ENCODE measurements at places on chromosomes 16 and 17.
A peak's percentile ranks its signal among the peaks of the same experiment; 100 is the strongest.

GRCh38 chr17:58382108-58382871, 30.3 kb upstream of the SUPT4H1 start:
- no peak for DNase-seq

GRCh38 chr16:47881574-47881973, 274.2 kb downstream of the ABCC12 start:
- no peak for DNase-seq

GRCh38 chr16:78333808-78334207, 234.4 kb downstream of the WWOX start:
- DNase-seq, result no peak

- no peak for DNase-seq
Observed at GRCh38 chr16:58158725-58159124, 29.5 kb upstream of the CFAP20 start.

- DNase-seq, result no peak
Observed at GRCh38 chr16:78252757-78253156, 153.3 kb downstream of the WWOX start.

DNA sequence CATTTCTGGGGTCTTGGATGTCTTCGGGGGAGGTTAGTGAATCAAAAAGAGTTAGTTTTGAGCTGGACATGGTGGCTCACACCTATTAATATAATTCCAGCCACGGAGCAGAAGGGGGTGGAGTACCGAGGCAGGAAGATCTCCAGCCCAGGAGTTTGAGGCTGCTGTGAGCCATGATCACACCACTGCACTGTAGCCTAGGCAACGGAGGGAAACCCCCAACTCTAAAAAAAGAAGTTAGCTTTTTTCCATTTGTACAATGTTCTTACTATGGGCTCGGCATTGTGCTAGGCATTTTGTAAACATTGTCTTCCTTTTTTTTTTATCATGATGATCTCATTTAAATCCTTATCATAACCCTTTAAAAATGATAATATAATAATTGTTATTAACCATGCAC, 8.3 kb upstream of the SNF8 start:
- no peak for DNase-seq

GRCh38 chr17:62134397-62134796, 69.3 kb upstream of the MED13 start:
- peak; percentile 87 for DNase-seq

- no peak for DNase-seq
Observed at GRCh38 chr16:4051591-4051990, 64.7 kb downstream of the ADCY9 start.

GRCh38 chr17:32516450-32516849, 29.7 kb downstream of the CDK5R1 start:
- no peak for DNase-seq

DNA sequence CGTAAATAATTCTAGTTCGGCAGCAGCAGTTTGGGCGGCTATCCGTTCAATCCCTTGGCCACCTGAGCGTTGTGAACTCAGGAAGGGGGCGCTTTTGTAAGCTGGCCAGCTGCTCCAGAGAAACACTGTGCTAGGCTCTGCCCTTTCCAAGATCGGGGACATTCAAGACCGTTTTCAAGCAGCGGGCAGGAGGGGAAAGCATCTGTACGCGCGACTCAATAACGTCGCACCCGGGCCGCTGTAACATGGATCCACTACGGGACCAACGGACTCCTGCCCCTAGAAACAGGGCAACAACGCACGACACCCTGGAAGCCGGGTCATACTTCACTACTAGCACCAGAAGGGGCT, 463 bp downstream of the TOP2A start:
- no peak for DNase-seq

DNA sequence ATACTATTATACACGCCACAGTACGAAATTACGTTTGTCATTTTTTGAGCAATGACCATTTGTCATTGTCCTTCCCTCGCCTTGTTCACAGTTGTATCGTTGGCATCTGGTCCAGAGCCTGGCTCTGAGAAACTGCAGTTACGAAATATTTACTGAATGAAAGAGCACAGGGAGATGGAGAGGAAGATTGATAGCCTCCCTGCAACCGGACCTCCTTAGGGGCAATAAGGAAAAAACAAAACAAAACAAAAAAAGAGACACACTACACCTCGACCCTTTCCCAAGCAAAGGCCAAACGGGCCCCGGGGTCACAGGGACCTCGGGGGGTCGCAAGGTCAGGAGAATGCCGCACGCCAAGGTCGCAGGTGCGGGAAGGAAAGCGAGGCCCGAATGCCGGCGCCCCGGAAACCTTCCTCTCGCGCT, 857 bp downstream of the GOT2 start:
- no peak for DNase-seq

- no peak for DNase-seq
Observed at GRCh38 chr16:9436175-9436574, 344.7 kb downstream of the HAPSTR1 start.

- no peak for DNase-seq
Observed at GRCh38 chr16:57527610-57528360, 8.6 kb downstream of the CCDC102A start.

GRCh38 chr17:42849451-42850181, 1.4 kb upstream of the AOC3 start:
- DNase-seq, result no peak

GRCh38 chr17:66654106-66654740, 180.7 kb upstream of the CACNG5 start:
- no peak for DNase-seq

GRCh38 chr17:63140255-63140654, 174.2 kb downstream of the TANC2 start:
- no peak for DNase-seq

DNA sequence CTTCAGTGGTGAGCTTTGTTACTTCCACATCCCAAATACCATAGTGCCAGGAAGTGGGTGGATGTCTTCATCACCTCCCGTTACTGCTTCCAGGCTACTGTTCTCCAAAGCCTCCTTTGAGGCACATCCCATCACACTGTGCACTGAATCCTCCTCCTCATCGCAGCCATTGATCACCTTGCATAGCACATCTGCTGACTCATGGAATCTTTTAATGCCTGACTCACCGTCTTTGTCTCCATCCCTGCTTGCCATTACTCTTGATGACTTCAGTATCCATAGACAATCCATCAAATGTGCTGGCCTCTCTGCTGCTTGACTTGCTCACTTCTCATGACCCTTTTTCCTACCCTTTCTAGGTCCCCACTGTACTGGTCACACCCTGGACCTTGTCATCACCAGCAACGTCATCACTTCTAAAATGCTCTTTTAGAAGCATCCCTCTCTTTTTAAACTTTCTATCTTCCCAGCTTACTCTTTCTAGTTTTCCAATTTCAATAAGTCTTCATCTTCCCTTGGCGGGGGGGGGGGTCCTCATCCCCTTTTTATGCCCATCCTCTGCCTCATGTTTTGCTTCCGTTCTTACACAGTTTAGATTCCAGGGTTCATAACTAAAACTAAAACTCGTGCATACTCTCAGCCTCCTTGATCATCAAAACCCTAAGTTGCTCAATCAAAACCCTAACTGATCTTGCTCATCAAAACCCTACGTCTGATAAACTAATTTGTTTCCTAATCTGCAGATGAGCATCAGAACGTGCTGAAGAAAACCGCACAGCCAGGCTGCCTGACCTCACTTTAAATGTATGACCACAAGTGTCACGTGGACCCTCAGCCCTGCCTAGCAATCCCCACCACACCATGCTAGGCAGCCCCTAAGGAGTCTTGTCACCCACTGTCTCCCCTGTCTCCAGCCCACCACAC, 289.7 kb upstream of the ZFHX3 start:
- DNase-seq, result no peak

- DNase-seq, result no peak
Observed at GRCh38 chr17:51180486-51180885, 14.3 kb downstream of the NME2 start.

GRCh38 chr16:23594186-23594585, 1.9 kb downstream of the NDUFAB1 start:
- DNase-seq, result no peak

- DNase-seq, result no peak
Observed at GRCh38 chr16:71807905-71808592, 585 bp downstream of the AP1G1 start.

- DNase-seq, result no peak
Observed at GRCh38 chr17:11363565-11364117, 122.6 kb downstream of the SHISA6 start.

- DNase-seq, result no peak
Observed at GRCh38 chr16:66960270-66960669, 796 bp upstream of the CES3 start.

DNA sequence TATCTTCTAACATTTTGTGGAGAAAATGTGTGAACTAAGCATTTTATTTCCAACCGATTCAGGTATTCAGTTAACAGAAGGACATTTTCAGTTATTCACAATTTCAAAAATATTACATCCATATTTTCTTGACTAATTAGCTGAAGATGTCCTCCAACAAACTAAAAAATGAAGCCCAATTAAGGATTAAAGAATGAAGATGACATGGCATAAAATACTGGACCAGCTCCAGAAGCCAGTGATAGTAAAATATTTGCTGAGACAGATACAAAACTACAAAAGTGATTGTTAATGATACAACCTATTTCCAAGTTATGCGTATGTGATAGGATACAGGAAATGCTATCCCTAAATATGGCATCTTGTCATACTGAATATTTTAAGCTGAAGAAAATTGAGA, 48.6 kb downstream of the PMP22 start:
- DNase-seq, result no peak

- DNase-seq, result no peak
Observed at GRCh38 chr16:86533076-86533475, 22.0 kb downstream of the MTHFSD start.

- peak; percentile 97 for DNase-seq
Observed at GRCh38 chr16:760545-761343, at the start of gene MSLN. MSLN (plus strand) TSS chr16:760734; CDS start chr16:762681, 1,947 bp downstream.

- no peak for DNase-seq
Observed at GRCh38 chr16:59683709-59684108, 949.6 kb upstream of the GOT2 start.

DNA sequence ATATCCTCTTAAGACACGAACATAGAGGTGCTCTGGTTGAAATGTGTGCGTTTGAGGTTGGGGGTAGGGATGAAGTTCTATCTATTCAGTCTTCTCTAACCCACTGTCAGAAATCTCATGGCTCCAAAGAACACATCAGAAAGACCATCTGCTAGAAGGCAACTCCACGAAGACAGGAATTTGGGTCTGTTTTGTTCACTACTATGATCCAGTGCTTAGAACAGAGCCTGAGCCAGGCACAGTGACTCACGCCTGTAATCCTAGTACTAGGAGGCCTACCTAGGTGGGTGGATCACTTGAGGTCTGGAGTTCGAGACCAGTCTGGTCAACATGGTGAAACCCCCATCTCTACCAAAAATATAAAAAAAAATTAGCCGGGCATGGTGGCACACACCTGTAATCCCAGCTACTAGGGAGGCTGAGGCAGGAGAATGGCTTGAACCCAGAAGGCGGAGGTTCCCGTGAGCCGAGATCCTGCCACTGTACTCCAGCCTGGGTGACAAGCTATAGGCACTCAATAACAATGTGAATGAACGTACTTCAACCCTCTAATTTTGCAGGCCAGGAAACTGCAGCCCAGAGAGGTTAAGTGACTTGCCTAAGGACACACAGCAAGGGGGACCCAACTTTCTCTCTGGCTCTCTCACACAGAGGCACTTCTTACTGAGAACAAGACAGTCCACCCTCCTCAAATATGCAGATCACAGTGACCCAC, 2.3 kb downstream of the CASKIN2 start:
- DNase-seq, result no peak

DNA sequence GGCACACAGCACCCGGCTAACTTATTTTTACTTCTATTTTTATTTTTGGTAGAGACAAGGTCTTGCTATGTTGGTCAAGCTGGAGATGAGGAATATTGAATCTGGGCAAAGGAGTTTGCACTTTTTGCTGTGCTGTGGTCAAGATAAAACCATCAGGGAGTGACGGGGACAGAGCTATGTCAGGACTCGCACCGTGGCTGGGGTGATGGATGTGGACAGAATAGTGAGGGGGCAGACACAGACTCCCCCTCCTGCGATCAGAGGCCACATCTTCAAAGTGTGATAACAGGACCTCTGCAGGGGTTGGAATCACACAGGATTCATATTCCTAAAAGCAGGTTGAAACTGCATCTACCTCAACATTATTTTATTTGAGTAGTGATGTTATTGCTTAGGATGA, 25.6 kb downstream of the IL21R start:
- no peak for DNase-seq

Measured in NCI-H226 (cell line).